Vagina (tissue), 2 donors: ENCODE measurements at places on chromosomes 13 and 19.

- no peak for DNase-seq
These were observed 24.1 kb upstream of the NFIC start for GRCh38 chr19:3342246-3342645.

- no peak for DNase-seq
These were observed 12.1 kb upstream of the GPR4 start for GRCh38 chr19:45613926-45614725.

DNA sequence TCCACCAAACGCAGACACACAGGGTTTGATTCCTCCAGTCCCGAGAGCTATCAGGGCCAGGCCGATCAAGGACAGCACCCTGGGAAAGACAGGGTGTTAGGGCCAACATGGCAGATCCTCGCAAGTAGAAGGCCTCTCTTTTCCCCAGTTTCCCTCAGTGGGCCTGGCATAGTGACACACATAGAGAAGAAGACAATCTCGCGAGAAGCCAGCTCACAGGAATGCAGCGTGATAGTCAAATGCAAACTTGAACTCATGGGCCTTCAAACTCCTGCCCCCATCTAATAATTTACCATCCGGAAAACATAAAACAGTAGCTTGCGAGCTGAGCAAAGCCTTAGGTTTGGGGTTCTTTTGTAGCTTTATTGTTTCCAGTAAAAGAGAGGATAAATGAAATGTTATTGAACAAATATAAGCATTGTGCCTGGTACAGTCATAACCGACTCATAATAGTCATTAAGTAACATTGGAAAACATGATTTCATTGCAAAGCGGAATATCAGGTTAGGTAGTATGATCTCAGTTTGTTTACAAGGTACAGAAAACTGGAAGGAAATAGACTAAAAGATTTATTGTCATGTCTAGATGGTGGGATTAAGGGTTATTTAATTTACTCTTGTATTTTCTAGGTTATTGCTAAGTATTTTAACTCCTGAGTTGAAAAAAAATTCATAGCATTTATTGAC is 30.5 kb downstream of the SLC15A1 start:
- no peak for DNase-seq

DNA sequence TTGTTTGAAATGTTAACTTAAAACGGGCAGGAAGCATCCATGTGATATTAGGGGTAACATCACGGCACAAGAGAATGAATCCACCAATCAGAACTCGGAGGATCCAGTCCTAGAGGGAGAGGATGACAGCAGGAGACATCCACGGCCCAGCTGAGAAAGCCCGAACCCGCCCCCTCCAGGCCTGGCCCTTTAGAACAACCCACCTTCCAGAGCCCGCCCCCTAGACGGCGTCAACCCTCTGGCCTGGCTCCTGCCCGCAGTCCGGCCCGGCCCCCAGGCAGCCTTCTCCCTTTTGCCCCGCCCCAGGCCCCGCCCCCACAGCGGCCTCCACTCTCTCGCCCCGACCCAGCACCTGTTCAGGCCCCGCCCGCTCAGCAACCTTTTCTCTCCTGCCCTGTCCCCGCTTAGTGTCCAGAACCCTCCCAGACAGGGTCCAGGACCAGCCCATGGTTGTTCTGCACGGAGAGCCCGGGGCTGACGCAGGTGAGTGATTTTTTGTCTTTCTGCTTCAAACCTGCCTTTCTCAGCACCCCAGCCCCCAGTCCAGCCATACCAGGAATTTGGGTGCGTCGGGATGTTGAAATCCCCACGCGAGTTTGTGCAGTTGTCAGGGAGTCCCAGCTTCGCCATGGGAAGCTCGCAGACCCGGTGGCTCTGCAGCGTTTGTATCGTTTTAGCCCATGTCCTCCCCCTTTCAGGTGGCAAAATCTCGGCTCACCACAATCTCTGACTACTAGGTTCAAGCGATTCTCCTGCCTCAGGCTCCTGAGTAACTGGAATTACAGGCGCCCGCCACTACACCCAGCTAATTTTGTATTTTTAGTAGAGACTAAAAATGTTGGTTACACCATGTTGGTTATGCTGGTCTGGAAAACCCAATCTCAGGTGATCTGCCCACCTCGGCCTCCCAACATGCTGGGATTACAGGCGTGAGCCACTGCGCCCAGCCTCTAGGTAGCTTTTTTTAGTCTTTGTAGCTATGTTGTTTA is 16.1 kb downstream of the ZNF816 start:
- no peak for DNase-seq

- DNase-seq: no peak
These were observed 369.0 kb downstream of the UQCRFS1 start for GRCh38 chr19:28843761-28844492.

DNA sequence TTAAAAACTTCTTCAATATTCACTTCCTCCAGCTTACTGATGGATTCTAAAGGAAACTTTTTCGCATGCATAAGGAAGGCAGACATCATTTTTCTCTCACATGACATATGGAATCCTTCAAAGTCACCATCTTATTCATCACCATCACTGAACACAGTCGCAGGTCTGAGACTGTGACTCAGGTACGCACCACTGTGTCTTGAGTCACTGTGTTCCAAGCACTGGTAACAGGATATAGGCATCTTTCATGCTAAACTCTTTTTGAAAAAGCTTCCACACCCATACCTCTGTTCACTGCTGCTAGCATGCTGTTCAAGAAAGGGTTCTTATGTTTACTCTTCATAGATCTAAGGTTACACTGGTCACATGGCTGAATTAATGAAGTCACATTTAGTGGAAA is 67.0 kb upstream of the SIAH3 start:
- DNase-seq: no peak

DNA sequence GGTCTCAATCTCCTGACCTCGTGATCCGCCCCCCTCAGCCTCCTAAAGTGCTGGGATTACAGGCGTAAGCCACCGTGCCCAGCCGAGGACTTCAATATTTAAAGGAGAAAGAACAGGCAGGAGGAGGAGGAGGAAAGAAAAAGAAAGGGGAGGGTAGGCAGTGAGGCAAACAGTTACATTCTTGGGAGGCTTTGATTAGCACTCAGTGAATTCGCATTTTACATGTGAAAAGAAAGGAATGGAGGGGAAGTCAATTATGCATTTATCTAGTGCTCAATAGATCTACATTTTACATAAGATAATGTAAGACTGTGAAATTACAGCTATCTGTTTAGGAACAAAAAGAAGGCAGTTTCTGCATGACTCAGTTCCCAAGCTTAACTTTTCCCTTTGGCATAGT is 30.9 kb upstream of the CXCL17 start:
- DNase-seq: no peak

DNA sequence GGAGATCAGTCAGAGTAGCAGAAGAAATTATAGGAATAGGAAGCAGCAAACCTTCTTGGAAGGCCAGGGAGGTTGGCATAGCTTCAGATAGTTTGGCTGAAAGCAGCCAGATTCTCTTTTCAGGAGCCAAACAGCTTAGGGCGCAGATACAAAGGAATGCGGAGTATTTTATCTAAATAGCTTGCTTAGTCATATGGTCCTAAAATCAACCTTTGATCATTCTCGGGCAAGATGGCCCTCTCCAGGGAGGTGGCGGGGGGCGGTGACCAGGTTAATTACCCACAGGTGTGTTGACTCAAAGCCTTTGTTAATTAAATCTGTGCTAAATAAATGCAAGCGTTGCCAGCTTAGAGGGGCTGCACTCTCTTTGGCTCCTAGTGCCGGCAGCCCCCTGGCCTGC is 12.5 kb upstream of the NCR1 start:
- DNase-seq: no peak

DNA sequence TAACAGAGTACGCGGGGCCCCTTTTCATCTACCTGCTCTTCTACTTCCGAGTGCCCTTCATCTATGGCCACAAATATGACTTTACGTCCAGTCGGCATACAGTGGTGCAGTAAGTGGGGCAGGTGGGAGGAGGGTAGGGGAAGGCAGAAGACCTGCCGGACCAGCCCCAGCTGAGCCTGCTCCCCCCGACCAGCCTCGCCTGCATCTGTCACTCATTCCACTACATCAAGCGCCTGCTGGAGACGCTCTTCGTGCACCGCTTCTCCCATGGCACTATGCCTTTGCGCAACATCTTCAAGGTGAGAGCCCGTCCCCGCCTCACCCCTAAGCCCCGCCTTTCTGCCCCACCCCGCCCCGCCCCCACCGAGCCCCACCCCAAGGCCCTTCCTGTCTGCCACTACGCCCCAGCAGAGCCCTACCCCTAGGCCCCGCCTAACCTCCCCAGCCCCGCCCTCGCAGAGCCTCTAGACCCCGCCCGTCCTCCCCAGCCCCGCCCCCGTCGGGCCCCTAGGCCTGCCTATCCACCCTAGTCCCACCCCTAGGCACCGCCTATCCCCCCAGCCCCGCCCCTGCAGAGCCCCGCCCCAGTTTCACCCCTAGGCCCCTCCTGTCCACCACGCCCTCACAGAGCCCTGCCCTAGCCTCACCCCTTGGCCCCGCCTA is 7.7 kb downstream of the NDUFB7 start:
- DNase-seq: no peak
